ENCODE measurements at places on chromosomes 6 and 20. TPM values are rescaled to one million over a fixed set of nuclear protein-coding genes. Genes with fewer than 3 reads are reported as not detected.

Gene GABRR2
- polyA plus RNA-seq: not detected

DNA sequence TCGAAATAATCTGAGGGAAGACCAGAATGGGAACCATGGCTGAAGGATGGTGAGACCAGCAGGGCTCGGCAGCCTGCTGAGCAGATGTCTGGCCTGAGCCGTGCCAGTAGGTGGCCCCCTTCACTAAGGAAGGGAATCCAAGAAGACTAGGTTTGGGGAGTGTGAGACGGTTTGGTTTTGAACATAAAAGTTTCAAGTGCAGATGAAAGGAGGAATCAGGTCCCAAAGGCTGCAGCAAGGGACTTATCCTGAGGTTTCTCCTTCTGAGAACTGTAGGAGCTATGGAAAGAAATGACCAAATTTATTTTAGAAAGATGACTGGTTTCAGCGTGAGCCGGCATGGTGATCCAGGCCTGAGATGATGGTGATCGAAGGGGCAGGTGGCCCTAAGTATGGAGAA, 4.6 kb upstream of the OSER1 start:
- peak; percentile 73 for DNase-seq

Gene GRIK2
- polyA plus RNA-seq: not detected

Gene PRRT1
- not detected for polyA plus RNA-seq

DNA sequence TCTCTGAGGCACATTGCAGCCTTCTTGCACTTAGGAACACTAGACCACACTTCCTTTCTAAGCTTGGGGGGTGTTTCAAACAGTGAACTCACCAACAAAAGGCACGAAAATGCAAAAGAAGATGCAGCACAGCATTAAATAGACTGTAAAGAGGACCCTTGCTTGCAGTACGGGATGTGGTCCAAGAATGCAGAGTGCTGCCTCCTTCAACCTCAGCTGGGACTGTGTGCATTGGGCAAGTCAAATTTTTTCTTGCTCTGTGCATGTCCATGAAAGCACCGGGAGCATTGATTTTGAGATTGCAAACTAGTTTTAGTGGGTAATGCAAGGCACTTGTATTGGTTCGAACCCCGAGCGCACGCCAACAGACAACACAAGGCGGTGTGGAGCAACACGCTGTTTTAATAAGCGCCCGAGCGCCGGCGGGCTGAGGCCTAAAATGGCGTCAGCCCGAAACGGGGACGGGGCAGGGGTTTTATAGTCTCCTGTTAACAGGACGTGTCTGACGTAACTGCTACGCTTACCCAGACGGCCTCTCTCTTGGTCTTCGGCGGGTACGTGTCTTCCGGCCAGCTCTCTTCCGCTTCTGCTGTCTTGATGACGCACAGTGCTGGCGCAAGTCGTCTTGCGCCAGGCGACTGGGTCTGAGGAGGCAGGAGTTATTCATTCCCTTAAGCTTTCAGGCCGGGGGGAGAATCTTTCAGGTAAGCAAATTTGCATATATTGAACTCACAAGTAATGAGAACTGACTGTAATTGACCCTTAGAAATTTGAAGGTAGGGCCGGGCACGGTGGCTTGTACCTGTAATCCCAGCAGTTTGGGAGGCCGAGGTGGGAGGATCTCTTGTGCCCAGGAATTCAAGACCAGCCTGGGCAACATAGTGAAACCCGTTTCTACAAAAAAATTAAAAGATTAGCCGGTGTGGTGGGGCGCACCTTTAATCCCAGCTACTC, 18.7 kb upstream of the ZFP64 start:
- no peak for DNase-seq

DNA sequence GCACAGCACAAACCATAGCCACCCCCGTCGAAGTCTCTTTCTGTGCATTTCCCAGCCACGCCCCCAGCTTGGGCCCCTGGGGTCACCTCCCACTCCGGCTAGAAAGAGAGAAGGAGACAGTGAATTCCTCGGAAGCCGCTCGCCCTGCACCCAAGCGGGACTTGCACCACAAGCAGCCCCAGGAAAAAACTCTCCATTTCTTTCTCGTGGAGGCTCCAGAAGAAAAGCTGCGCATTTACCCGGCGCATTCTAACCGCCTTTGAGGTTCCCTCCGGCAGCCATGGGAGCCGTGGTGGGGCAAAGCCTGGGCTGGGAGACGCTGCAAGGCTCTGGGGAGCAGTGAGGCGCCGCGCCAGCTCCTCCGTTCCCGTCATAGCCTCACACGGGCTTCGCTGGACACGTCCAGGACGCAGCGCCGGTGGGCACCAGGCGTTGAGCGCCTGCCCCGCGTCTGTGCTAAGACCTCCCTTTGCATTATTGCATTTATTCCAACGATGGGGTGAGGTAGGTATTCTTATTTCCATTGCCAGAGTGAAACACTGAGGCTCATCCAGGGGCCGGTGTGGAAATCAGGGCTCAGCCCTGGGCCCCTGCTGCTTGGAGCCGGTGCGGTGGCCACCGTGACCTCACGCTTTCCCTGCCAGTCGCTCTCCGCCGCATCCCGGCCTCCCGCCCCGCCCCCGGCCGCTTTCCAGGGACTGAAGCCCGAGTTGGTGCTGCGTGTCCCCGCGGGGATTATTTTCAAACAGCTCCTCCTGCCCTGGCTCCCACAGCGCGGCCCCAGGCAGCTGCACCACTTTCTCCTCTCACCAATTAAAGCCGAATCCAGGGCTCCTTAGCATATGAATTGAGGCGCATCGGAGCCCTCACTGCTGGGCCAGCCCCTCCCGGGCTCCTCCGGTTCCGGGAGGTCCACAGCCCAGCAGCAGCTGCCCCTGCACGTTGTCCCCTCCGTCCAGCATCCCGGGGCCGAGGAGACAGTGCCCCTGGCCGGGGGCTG, 148.3 kb upstream of the AFDN start:
- no peak for DNase-seq

DNA sequence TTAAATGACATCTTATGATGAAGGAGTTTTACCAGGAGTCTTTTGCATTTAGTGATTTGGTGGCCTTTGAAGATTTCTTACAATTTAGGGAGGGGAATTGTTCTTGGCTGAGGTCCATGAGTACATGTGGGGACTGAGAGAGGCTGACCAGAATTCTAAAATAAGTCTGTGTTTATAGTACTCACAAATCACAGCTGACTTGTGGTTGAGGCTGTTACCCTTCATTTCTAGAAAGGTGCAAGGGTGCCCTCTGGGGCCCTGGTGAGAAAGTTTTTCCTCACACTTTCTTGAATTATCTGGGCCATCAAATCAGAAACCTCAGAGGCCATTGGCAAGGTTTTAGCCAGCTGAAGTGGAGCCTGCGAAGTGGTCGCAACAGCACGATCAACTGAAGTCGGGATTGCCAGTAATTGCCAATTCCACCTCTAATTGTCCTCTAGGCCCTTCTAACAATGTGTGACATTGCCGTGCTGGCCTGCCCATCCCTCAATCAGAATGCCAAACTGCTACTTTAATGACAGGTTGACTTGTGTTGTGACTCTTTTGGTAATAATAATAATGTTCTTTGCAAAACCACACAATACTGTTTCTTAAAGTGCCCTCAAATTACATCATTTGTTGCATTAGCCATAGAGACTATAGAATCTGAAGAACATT, 221.6 kb downstream of the OGFRL1 start:
- DNase-seq: no peak

Gene LRP11
- polyA plus RNA-seq: 1.2 TPM
